Stomach (tissue), 19 donors: ENCODE measurements at places on chromosomes 3 and 15. TPM values are rescaled to one million over a fixed set of nuclear protein-coding genes. Genes with fewer than 3 reads are reported as not detected.

CKMT1B gene
- 17.2 TPM for polyA plus RNA-seq

DNA sequence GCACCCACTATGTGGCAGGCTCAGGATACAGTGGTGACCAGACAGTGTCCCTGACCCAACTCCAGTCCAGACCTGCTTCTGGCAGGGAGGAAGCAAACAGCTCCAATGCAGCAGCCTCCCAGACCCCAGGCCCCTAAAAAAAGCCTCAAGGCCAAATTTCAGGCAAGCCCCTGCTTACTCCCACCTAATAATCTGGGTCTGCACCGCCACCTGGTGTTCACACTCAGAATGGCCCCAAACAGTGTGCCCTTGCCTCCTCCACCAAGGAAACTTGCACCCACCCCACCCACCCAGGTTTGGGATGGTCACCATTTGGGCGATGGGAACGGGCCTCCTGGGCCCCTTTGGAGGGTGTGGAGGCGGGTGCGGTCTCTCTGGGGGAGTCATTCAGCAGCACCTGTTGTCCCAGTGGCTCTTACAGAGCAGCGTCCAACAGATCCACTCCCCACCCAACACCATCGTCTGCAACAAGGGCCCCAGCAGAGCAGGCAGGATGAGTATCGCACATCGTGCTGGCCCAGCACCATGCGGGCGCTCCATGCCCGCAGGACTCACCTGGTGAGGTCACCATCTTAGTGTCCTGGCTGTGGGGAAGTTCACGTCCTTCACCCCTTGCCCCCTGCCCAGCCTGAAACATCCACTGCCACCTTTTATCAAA is 17.3 kb downstream of the C3orf18 start:
- no peaks in the 10 kb centered on the region for H3K27me3 ChIP-seq
- H3K4me3 ChIP-seq: no peak overlapping the region
- peak; percentile 72 for DNase-seq
- no peak overlapping the region for H3K27ac ChIP-seq

DNA sequence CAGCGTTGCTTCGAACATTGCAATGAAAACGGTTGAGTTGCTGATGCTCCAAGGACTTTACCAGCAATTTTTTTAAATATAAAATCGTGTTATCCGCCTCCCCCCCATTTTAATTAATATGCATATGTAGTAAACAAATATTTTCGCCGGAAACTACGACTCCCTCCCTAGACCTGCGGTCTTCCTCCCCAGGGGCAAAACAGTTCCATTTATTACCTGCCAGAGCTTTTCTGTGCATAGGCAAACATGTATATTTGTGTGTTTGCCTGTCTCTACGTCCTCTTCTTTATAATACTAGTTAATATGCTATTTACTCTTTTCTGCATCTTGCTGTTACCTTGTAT is 593 bp upstream of the RSL24D1 start:
- peaks cover 2% of the 10 kb centered on the region for H3K36me3 ChIP-seq
- no peaks in the 10 kb centered on the region for H3K27me3 ChIP-seq
- H3K4me3 ChIP-seq: peak overlapping the region; percentile 83
- DNase-seq: no peak
- peaks cover 30% of the 10 kb centered on the region for H3K4me1 ChIP-seq

- no peaks in the 10 kb centered on the region for H3K27me3 ChIP-seq
- no peak overlapping the region for H3K4me3 ChIP-seq
- no peaks in the 10 kb centered on the region for H3K4me1 ChIP-seq
- no peak for DNase-seq
- H3K27ac ChIP-seq: no peak overlapping the region
Measured at GRCh38 chr15:78828920-78829319, 17.7 kb upstream of the ADAMTS7 start.

- no peak overlapping the region for H3K4me3 ChIP-seq
- H3K27me3 ChIP-seq: no peaks in the 10 kb centered on the region
- peaks cover 32% of the 10 kb centered on the region for H3K4me1 ChIP-seq
- no peaks in the 10 kb centered on the region for H3K36me3 ChIP-seq
Measured at GRCh38 chr3:71647751-71648150, 64.2 kb upstream of the FOXP1 start.

RYR3 gene
- 2.6 TPM for polyA plus RNA-seq

UBE2E2 gene
- polyA plus RNA-seq: 20.0 TPM

DNA sequence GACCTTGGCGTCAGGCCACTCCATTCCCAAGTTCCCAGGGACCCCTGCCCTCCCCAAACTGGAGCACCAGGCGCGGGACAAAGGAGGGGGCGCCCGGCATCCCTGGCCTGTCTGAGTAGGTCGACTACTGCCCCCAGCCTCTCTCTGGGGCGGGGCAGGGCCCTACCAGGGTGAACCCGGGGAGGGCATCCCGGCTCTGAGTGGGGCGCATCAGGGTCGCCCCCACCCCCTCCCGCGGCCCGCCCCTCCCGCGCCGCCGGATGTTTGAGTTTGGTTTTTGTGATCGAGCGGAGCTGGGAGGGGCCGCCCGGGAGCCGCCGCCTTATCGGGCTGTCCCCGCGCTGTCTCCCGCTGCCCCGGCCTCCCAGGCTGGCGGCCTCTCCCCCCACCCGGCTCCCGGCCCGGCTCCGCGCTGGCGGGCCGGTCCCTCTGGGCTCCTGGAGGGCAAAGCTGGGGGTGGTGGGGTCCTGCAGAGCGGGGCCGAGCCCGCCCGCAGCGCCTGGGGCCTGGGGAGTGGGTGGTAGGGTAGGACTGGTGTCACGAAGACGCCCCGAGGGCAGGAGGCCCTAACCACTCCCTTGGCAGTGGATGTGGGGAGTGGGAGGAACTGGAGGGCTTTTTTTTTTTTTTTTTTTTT is 47.2 kb upstream of the SMAD6 start:
- DNase-seq: peak; percentile 29
- peaks cover 14% of the 10 kb centered on the region for H3K27me3 ChIP-seq
- peak overlapping the region; percentile 36 for H3K27ac ChIP-seq
- peaks cover 9% of the 10 kb centered on the region for H3K4me1 ChIP-seq
- H3K4me3 ChIP-seq: peak overlapping the region; percentile 42

STRA6 gene
- not detected for polyA plus RNA-seq

PLAAT1 gene
- polyA plus RNA-seq: 1.00 TPM

VEPH1 gene
- 1.5 TPM for polyA plus RNA-seq

DNA sequence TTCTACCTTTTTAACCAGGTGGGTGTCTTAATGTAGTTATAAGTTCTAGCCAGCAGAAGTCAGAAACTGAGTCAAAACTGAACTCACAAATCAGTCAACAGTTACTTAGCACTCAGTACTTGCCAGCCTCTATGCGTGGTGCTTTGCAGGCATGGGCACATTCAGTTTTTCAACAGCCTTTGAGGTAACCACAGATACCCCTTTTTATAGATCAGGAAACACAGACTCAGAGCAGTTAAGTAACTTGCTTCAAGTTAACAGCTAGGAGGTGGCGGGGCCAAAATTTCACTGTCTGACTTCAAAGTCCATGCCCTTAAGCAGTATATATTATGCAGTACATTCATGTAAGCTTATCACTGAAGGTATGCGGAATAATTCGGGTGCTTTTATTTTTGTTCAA is 139.4 kb downstream of the FHIT start:
- H3K4me1 ChIP-seq: no peaks in the 10 kb centered on the region
- no peak for DNase-seq
- H3K27ac ChIP-seq: no peak overlapping the region
- H3K36me3 ChIP-seq: no peaks in the 10 kb centered on the region

DNA sequence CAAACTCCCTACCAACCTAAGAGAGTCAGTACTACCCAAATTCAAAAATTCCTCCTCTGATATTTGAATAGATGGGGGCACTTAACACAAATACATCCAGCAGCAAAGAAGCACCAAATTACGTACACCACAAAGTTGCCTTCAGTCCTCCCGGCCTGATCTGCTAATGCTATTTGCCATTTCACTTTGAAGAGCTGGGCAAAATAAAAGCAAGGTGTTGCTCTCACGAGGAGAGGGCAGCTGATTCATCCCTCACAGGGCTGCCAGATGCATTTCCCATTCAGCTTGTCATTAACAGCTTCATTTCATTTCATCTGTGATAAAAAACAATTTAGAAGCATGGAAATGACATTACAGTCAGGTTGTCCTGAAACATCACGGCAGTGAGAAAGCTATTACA is 283.4 kb upstream of the VEPH1 start:
- no peak for DNase-seq
- no peaks in the 10 kb centered on the region for H3K27me3 ChIP-seq
- H3K36me3 ChIP-seq: no peaks in the 10 kb centered on the region
- no peak overlapping the region for H3K27ac ChIP-seq

CPEB1 gene
- polyA plus RNA-seq: 1.2 TPM

FYCO1 gene
- polyA plus RNA-seq: 11.8 TPM

DNA sequence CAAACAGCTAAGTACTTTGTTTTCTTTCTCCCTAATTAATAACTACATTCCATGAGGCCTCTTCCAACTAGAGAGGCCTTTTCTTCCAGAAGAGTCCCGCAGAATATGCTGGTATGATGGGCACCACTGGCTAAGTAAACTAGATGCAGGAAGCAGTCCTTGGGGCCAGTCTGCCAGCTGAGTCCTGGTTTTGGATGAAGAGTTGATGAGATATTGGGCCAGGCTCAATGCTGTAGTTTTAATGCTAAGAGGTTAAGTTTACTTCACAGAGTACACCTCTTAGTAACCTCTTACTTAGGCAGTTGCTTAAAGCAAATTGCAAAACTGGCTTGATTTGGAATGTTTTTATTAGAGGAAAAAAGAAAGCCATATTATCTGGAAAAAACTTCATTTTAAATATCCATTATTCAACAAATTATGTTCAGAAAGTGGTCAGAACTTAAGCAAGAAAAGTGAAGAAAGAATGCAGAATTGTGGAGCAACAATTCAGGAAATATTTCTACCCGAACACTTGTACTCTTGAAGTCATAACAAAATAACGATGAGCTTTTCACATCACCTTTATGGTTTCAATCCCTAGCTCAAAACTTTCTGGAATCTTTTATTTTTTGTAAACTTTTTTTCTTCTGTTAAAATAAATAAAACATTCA is 178.4 kb upstream of the CDIN1 start:
- no peak for DNase-seq
- no peak overlapping the region for H3K4me3 ChIP-seq
- H3K4me1 ChIP-seq: no peaks in the 10 kb centered on the region
- no peaks in the 10 kb centered on the region for H3K27me3 ChIP-seq
- no peak overlapping the region for H3K27ac ChIP-seq

GRCh38 chr3:174862666-174863065 is 3.5 kb downstream of the NAALADL2 start:
- H3K36me3 ChIP-seq: no peaks in the 10 kb centered on the region
- peak overlapping the region; percentile 14 for H3K27ac ChIP-seq
- H3K27me3 ChIP-seq: no peaks in the 10 kb centered on the region
- DNase-seq: peak; percentile 42
- peaks cover 14% of the 10 kb centered on the region for H3K4me1 ChIP-seq

DNA sequence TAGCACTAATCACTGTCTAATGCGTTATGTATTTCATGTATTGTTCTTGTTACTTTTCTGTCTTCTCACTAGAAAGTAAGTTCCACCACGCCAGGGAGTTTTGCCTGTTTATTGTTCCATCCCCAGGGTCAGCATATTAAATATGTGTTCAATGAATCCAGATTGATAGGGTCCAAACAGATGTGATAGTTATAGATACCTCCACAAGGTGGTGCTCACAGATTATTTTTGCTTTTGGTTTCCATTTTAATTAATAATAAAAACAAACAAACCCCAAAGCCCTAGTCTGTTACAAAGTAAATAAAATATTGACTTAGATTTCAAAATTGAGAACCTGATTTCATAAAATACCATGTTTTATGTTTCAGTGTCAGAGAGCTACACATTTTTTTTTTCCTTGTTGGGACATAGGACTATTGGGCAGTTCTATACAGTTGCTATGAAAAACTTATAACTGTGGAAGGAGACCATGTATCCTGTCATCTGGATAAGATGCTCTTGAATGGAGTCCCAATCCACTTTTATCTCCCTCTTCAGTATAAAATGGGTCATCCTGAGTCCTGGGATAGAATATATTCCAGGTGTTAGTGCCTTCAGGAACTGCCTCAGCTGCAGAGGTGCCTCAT is 12.4 kb downstream of the OTOL1 start:
- no peak for DNase-seq
- no peaks in the 10 kb centered on the region for H3K4me1 ChIP-seq
- H3K4me3 ChIP-seq: no peak overlapping the region

GRCh38 chr15:32715276-32715675 is 2.5 kb upstream of the GREM1 start:
- no peak overlapping the region for H3K27ac ChIP-seq
- DNase-seq: no peak
- peaks cover 47% of the 10 kb centered on the region for H3K27me3 ChIP-seq
- H3K36me3 ChIP-seq: no peaks in the 10 kb centered on the region

MKRN3 gene
- not detected for polyA plus RNA-seq

GRCh38 chr3:188746291-188746783 is 425.4 kb upstream of the TPRG1 start:
- no peak for DNase-seq
- no peaks in the 10 kb centered on the region for H3K27me3 ChIP-seq
- no peak overlapping the region for H3K27ac ChIP-seq
- no peak overlapping the region for H3K4me3 ChIP-seq

GRCh38 chr3:98333989-98334606 is 19.6 kb upstream of the OR5K4 start:
- H3K27ac ChIP-seq: no peak overlapping the region
- no peak overlapping the region for H3K4me3 ChIP-seq
- peak; percentile 31 for DNase-seq
- H3K36me3 ChIP-seq: no peaks in the 10 kb centered on the region
- H3K27me3 ChIP-seq: no peaks in the 10 kb centered on the region
- no peaks in the 10 kb centered on the region for H3K4me1 ChIP-seq

SCN11A gene
- polyA plus RNA-seq: not detected

GRCh38 chr15:67585681-67586080 is 43.2 kb downstream of the MAP2K5 start:
- H3K27me3 ChIP-seq: no peaks in the 10 kb centered on the region
- H3K36me3 ChIP-seq: peaks cover 12% of the 10 kb centered on the region
- DNase-seq: no peak
- no peak overlapping the region for H3K27ac ChIP-seq
- H3K4me1 ChIP-seq: no peaks in the 10 kb centered on the region

GRCh38 chr3:56858331-56858730 is 56.6 kb upstream of the ARHGEF3 start:
- no peaks in the 10 kb centered on the region for H3K36me3 ChIP-seq
- no peak for DNase-seq
- no peak overlapping the region for H3K27ac ChIP-seq
- no peaks in the 10 kb centered on the region for H3K27me3 ChIP-seq

DNA sequence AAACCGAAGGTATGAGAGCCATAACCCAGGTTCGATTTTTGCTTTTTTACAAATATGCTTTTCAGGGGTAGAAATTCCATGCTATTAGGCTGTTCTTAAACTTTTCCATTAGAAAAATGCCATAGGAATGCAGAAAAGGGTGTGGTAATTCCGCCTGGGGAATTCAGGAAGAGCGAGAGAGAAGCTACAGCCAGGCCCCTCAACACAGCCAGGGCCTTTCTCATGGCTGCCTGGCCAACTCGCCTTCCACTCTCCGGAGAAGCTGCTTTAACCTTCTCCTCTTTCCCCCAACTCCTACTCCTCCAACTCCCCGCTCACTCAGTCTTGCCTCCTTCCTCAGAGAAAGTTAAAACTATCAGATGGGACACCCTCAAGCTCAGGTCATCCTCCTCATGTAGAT is 9.1 kb upstream of the TICRR start:
- no peak overlapping the region for H3K27ac ChIP-seq
- H3K4me3 ChIP-seq: no peak overlapping the region
- no peak for DNase-seq
- no peaks in the 10 kb centered on the region for H3K36me3 ChIP-seq
- no peaks in the 10 kb centered on the region for H3K4me1 ChIP-seq
